IPS-NIHi11 (cell line): ENCODE measurements at places on chromosomes 6 and 20.

GRCh38 chr6:131430531-131430930, 142.5 kb upstream of the ARG1 start:
- no peak for DNase-seq

- DNase-seq: peak; percentile 67
Measured at GRCh38 chr6:7108196-7108963, 619 bp downstream of the RREB1 start.

GRCh38 chr6:150894935-150895552, 29.5 kb downstream of the MTHFD1L start:
- DNase-seq: peak; percentile 21

DNA sequence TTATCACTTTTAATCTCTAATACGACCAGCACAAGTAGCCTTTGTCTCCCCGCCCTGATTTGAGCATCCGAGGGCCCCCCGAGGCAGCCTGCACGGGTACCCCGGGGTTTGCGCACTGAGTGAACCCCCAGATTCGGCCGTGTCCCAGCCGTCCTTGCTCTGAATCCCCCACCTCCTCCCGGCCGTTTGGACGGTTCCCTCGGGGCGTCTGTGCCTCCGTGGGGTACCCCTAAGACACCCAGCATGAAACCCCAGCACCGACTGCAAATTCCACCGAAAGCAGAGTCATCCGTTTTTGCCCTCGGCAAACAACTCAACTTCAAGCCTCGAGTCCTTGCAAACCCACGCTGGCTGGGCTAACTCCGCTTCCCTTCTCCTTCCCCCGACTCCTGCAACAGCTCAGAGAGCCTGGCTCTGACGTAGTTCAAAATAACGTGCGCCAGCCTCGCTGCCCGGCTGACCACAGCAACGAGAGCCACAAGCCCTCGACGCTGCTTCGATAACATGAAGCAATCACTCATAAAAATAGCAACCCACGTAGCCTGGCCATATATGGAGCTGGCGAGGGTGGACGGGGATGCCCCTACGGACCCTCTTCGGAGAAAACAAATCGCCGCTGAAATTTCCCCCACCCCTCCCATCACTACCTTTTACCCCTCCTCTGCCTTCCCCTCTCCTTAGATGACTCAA, 764 bp upstream of the SNAP25 start:
- DNase-seq: peak; percentile 52

GRCh38 chr6:87277123-87277522, 45.3 kb upstream of the SMIM8 start:
- DNase-seq: no peak

DNA sequence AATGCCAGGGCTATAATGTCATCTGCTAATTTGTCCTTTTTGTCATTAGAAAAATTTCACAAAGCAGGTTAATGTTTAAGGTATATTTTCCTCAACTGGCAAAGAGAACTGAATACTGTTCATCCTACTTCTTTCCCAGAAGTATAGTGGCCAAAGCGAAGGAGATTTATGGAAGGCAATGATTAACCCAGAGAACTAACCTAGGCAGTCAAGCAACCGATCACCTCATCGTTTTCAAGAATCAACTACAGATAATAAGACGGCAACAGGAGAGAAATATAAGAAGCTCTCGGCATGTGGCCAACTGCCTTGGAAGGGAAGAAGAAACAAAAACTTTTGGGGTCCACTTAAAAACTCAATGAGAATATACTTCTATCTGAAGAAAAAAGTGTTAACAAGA, 38.2 kb downstream of the REV3L start:
- no peak for DNase-seq

GRCh38 chr6:92684386-92684785, 735.0 kb downstream of the EPHA7 start:
- no peak for DNase-seq

- DNase-seq: no peak
Measured at GRCh38 chr6:156992020-156992804, 215.0 kb downstream of the ARID1B start.

DNA sequence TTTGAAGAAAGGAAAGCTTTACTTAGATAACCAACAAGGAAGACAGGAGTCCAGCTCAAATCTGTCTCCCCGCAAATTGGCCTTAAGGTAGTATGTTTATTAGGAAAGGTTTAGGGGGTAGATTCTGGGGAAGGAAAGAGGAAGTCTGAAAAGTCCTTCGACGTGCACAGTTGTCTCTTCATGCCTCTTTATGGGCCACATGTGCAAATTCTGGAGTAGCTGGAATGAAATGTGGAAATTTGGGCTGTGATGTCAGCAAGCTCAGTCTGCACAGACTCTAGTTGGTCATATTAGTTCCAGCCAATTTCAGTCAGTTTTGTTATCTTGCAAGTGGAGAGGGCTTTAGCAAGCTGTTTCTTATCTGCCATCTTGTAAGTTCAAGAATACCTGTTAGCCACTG, 50.1 kb downstream of the NUP153 start:
- no peak for DNase-seq

- DNase-seq: no peak
Measured at GRCh38 chr6:110317646-110318045, 40.5 kb downstream of the METTL24 start.

- no peak for DNase-seq
Measured at GRCh38 chr6:134258849-134259306, 59.0 kb downstream of the SGK1 start.

DNA sequence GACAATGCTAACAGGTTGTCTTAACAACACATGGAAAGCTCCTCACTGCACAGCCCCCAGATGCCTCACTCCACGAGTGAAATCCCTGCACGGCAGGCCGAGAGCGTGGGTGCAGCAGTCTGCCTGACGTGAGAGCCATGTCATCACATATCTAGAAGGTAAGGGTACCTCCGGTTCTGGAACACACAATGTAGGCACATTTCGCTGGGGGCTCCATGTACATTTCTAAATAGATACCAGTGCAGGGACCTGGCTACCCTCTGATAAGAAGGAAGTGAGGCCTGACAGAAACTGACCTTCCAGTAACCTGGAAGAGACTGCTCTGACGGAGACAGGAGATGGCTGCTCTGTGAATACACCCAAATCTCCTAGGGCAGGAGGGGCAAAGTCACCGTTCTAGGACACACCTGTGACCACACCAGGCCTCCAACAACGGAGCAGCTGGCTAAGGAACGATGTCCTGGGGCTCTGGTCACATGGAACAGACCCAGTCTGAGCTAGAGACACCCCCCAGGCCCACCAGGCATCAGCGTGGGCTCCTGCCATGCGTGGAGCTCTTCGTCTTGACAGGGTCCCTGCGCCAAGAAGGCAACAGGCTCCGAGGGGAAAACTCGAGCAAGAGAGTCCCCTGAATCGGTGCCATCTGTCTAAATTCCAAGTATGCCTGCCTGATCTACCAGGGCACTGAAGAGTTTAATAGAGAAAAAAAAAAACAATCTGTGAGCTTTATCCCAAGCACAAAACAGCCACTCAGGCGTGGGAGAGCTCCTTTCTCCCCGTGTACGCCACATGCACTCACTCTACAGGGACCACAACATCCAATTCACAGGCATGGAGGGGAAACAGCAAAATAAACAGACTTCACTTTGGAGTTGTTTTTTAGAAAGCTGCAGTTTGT, 27.5 kb downstream of the RNASET2 start:
- no peak for DNase-seq

GRCh38 chr6:11374036-11375010, 141.9 kb upstream of the NEDD9 start:
- no peak for DNase-seq

DNA sequence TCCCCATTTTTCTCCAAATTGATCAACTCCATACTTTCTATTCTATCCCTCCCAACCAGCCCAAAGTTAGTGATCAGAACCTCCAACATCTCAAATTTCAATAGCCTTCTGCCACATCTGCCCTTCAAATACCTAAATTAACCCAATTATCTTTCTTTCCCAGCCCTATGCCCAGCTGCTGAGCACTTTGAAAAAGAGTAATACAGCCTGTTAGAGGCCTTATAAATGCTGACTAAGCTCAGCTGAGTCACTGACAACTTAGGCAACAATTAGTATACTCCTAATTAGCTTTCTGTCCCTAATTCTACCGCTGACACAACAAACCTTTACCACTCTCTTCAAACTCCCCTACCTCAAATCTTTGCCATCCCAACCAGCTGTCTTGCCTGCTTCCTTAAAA, 23.5 kb downstream of the RUNX2 start:
- no peak for DNase-seq

GRCh38 chr6:119799596-119800509, 450.3 kb upstream of the MAN1A1 start:
- no peak for DNase-seq

- DNase-seq: no peak
Measured at GRCh38 chr20:18377896-18378481, 88.8 kb downstream of the DZANK1 start.

DNA sequence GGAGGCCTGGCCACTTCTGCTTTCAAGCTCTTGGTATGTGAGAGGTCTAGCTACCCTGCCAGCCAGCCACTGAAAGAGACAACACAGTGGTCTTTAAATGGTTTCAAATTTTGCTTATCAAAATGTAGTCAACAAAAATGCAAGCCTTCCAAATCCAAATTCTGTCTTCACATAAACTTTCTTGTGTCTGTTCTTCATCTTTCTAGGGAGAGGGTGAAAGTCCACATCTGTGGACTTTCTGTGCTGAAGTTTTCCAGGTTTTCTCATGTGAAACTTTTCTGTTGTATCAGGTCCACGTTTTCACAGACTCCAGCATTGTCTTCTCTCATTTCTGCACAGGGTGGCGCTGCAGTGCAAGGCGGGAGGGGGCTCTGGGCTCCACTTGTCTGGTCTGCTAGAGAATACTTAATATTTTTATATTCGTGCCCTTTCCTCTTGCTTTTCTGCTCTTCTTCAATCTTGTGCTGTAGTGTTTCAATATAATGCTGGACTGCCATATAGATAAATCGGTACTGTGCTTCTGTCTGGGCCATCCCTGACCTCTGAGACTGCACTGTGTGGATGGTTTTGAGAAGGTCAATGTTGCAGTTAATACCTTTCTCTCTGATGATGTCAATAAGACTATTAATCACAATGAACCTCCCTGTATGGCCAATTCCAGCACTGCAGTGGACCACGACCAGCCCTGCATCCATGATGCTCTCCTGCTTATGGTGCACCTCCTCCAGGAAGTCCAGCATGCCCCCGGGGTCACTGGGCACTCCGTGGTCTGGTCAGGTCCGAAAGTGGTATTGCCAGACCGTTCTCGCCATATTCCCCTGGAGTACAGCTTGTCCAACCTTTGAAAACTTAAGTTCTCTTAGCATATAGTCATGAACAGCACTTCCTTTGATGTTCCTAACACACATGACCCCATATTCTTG, 161.6 kb upstream of the TNFAIP3 start:
- DNase-seq: peak; percentile 68

GRCh38 chr20:34045930-34046725, 52.4 kb downstream of the RALY start:
- DNase-seq: peak; percentile 65

DNA sequence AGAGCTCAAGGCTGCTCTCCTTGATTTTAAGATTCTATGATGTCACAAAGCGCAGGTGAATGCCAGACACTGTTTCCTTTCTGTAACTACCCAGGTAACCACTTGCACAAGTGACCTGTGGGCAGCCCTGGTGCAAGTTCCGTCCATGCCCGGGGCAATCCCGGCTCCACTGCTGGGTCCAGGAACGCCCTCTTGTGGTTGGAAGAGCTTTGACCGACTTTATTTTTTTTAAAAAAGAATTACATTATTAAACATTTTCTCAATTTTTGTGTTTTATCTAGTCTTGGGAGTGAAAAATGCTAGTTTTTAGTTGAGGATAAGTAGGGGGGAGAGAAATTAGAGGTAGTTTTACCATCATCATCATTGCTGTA, 695.2 kb downstream of the QKI start:
- peak; percentile 69 for DNase-seq

- DNase-seq: no peak
Measured at GRCh38 chr6:148027201-148027600, 315.4 kb upstream of the SASH1 start.

DNA sequence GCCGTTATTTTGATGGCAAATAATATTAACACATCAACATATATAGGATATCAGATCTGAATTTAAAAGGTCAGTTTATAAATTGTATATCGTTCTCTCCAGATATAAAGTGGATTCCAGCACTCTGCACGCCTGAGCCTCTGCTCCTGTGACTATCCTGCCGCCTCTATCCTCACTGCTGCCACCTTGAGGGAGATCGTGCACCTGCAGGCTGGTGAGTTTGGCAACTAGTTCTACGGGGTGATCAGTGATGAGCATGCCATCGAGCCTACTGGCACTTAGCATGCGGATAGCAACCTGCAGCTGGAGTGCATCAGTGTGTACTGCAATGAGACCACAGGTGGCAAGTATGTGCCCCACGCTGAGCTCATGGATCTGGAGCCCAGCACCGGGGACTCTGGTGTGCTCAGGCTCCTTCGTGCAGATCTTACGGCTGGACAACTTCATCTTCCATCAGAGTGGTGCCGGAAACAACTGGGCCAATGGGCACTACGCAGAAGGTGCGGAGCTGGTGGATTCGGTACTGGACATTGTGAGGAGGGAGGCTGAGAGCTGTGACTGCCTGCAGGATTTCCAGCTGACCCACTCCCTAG, 84.9 kb downstream of the FBXO5 start:
- DNase-seq: peak; percentile 84

- peak; percentile 9 for DNase-seq
Measured at GRCh38 chr6:78910010-78910409, 42.7 kb downstream of the IRAK1BP1 start.

- DNase-seq: no peak
Measured at GRCh38 chr20:1431158-1431557, 35.5 kb downstream of the NSFL1C start.

DNA sequence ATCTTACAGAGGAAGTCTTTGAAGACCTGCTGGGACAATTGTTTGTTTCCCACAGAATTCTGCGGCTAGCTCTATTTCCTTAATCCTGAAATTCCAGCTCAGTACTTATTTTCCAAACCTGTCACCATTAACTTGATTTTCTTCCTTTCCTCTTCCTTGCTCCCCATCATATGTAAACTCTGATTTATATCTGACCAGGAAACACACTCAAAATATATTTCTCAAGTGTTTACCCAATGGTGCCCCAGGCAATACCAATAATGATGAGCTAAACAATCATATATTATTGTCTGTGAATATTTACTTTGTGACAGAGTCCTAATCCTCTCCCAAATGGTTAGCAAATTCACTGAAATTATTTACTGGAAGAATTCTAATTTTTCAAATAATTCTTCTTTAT, 597.3 kb downstream of the PKHD1 start:
- DNase-seq: no peak

DNA sequence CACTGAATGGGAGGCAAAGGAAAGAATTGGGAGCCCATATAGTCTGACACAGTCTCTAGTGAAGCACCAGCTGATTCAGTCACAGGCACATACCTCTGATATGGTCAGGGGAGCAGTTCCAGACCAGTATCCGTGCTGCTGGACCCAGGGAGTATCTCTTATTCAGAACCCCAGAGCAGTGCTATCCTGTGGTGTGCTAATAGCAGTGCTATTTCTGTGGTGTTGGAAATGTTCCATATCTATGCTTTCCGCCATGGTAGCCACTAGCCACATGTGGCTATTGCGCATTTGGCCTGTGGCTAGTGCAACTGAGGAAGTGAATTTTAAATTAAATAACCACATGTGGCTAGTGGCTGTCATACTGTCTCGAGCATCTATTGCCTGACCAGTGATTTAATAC, 11.0 kb downstream of the SCUBE3 start:
- DNase-seq: no peak

- peak; percentile 90 for DNase-seq
Measured at GRCh38 chr6:33276864-33277662, at the start of gene B3GALT4. B3GALT4 (plus strand) TSS chr6:33277123; CDS start chr6:33277420, 297 bp downstream.
